Activated naive CD4-positive, alpha-beta T cell treated with anti-CD3 and anti-CD28 coated beads, Interleukin-2, amount 50 U/mL, for 72 hours (primary cell): ENCODE measurements at places on chromosomes 12 and 14. TPM values are rescaled to one million over a fixed set of nuclear protein-coding genes. Genes with fewer than 3 reads are reported as not detected.

GRCh38 chr12:107355612-107356011 is 262.3 kb upstream of the CRY1 start:
- no peak for DNase-seq

IL25 gene
- not detected for total RNA-seq

TAS2R43 gene
- 0.30 TPM for total RNA-seq

DNA sequence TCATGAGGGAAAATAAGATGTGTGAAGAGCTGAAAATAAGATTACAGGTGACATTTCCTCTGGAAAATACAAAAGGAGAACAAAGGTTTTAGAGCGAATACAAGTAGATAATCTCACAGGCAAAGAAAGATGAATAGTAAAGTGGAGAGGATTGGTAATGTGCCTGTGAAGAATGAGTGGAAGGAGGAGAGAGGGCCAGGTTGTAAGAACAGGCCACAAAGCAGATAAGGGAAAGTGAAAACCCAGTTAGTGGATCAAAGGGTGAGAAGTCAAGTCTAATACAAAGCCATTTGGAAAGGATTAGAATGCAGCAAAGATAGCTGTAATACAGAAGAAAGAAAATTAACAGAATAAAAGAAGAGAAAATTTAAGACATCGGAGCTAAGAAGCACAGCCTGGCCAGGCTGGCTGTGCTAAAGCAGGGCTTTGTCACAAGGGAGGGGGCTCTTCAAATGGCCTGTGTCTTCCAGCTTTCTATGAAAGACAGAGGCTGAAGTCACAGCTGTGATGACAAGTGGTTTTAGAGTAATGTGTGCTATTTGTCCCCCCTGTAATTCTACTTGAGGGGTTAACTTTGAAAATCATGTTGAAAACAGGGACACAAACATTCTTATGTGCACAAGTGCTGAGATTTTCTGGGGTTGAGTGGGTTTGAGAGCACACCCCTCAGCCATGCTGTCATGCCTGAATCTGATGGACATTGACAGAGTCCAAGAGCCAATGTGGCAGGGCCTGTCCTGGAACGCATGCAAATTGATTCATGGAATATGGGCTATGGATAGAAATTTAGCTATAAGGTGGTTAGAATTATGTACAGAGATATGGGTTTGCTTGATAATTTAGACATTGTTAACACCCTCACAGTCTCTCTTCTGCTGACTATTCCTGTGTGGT is 344.5 kb upstream of the NAV3 start:
- DNase-seq = no peak

- no peak for DNase-seq
Observed at GRCh38 chr12:124668602-124669001, 101.2 kb upstream of the NCOR2 start.

ART4 gene
- total RNA-seq = not detected

DNA sequence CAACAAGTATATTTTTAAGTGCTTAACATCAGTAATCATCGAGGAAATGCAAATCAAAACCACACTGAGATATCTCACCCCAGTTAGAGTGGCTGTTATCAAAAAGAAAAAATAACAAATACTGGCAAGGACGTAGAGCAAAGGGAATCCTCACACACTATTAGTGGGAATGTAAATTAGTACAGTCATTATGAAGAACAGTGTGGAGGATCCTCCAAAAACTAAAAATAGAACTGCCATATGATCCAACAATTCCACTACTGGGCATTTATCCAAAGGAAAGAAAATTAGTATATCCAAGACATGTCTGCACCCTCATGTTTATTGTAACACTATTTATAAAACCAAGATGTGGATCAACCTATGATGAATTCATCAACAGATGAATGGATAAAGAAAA is 149.0 kb upstream of the PWP1 start:
- no peak for DNase-seq

GRCh38 chr12:4809449-4810218 is 89.4 kb downstream of the GALNT8 start:
- DNase-seq = no peak

DNA sequence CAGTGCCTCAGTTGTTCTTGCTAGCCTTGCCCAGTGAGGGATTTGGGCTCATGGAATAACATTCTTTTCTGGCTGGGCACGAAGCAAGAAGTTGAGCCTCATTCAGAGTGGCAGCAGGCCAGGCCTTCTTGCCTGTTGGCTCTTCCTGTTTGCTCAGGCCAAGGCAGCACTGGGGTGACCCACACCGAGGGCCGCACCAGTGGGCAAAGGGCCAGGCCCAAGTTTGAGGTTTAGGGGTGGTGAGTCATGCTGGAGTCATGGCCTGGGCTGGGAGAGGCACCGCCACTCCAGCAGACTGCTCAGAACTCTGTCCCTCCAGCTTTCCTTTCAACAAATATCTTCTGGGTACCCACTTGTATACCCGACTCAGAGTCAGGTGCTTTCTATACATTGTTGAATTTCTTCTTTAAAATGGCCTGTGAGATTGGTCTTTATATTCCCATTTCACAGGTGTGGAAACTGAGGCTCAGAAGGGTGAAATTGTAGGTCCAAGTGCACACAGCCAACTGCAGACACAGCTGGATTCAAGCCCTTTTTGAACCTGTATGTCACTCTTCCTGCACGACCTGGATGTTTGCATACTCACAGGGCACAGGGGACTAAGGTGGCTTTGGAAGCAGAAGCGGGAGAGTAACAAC is 279.4 kb downstream of the FOXN3 start:
- no peak for DNase-seq

GRCh38 chr12:93002293-93003054 is 73.4 kb upstream of the EEA1 start:
- DNase-seq = no peak

- DNase-seq = no peak
Observed at GRCh38 chr12:22700106-22700505, 75.1 kb downstream of the ETNK1 start.

- DNase-seq = no peak
Observed at GRCh38 chr14:94412671-94413638, 24.6 kb upstream of the SERPINA1 start.

SYNE2 gene
- 39.4 TPM for total RNA-seq

DNA sequence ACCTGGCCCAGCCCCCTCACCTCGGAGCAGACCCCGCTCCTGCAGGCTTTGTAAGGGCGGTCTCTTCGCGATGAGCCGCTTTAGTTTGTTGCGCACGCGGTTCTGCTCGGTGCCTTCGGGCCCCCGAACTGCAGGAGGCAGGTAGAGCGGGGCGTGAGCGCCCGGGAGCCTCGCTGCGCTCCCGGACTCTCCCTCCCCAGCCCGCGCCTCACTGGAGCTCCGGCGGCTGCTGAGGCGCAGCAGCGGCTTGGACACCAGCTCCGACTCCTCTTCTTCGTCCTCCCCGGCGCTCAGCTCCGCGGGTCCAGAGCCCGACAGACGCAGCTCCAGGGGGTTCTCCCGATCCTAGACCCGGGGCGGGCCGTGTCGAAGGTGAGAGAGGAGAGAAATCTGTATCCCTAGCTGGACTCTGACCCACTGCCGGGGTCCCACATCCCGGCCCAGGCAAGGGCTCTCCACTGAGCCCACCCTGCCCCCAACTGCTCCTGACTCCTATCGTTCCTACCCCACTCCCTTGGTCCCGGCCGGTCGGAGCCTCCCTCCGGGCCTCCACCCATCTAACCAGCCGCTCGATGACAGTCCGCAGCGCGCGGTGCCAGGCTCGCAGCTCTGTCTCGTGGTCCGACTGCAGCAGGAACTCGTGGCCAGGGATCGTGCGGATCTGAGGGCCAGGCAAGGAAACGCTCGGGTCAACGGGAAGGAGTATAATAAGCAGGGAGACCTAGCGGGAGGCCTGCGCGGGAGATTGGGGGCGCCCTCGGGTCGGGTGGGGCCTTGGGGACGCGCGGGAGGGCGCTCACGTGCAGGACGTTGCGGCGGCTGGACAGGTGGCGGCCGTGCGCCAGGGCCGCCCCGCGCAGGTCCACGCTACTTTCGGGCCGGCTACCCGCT is 4.2 kb downstream of the ARHGAP9 start:
- no peak for DNase-seq

DNA sequence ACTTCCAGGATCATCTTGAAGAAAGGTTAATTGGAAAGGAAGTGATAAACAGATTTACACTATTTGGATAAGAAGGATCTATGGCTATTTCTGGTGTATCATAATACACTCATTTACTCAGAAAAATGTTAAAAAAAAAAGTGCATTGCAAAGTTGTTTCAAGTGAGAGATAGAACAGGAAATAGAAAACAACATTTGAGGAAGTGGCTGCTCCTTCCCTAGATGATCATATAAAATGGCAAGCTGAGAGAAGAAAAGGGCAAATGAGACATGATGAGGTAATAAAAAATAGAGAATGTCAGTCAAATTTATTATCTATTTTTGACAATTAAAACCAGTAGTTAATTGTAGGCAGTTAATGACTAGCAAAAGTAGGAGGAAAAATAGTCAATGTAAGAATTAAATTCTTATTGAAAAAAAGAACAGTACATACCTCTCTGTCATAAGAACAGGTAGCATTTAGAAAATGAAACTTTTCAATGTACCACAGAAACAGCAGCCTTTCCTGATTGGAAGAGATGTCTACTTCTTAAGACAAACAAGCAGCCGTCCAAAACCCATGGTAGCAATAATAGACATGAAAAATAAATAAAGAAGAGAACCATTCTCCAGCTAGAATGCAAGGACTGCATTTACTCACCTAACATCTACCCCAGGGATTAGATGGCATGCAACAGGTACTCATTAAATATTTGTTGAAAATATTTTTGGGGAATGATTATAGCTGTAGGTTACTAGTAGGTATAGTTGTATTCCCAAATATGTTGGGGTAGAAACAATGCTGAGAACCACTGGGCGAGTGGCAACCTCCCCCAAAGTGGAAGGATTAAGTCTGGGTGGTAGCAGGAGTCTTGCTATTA is 63.9 kb upstream of the GRIP1 start:
- DNase-seq = no peak

GRCh38 chr14:103103461-103104388 is 9.2 kb downstream of the EXOC3L4 start:
- no peak for DNase-seq

LBHD2 gene
- not detected for total RNA-seq

PLA2G1B gene
- total RNA-seq = not detected

GRCh38 chr12:83827860-83828259 is 1084.7 kb downstream of the SLC6A15 start:
- no peak for DNase-seq

REM2 gene
- total RNA-seq = 1.1 TPM

DNA sequence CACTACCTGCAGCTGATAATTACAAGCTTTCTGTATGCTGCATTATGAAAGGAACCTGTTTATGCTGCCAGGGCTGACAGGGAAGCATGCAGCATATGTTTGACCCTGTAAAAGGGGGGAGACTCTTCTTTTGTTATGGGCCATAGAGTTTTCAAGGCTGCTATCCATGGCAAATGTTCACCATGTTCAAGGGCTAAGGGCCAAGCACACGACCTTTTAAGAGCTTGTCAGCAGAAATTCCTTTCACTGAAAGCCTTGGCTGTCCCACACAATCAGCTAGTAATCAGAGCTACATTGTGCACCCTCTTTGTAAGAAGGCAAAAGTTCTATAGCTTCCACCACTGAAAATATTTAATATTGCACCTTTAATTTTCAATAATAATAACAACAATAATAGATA is 74.2 kb upstream of the MBIP start:
- DNase-seq = no peak

DNA sequence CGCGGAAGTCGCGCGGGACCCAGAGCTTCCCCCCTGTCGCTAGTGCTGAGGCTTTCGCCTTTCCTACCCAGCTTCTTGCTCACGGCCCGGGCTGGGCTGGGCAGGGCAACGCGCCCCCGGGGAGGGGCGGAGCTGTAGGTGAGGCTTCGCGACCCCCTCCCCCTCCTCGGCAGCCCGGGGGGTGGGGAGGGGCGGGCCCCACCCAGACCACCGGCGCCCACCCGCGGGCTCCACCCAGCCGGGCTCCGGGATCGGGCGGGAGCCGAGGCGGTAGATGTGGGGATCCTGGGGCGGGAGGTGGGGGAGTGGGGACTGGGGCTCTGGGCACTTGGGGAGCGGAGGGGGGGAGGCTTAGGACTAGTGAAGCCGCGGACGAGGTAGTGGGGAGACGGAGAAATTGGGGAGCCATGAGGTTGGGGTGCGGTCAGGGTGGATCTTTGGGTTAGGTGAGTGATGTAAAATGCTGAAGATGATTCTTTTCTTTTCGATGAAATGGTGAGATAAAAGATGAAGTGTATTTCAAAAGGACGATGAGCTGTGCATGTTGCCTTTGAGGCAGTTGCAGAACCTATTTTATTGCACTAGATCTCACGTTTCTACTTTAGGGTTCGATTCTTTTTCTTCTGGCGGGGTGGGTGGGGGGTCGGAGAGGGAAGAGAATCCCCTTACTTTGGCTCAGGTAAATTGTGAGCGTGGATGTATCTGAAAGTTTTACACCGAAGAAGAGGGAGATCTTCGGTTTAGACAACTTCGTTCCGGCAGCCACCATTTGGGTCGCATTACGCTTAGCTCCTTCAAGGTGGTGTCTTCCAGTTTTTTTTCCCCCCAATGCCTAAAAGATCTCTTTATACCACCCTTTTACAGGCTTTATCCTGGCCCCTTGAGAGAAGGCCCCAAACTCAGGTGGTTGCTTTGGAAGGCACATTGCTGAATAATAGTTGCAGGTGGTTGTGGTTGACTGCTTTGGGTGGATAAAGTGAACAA is 619 bp downstream of the ERC1 start:
- no peak for DNase-seq

- no peak for DNase-seq
Observed at GRCh38 chr12:122352394-122352793, 70.1 kb downstream of the CLIP1 start.

GRCh38 chr14:103569408-103569807 is 6.6 kb downstream of the COA8 start:
- DNase-seq = no peak

CLEC6A gene
- not detected for total RNA-seq

- DNase-seq = no peak
Observed at GRCh38 chr14:101499080-101499479, 62.2 kb upstream of the DIO3 start.

DNA sequence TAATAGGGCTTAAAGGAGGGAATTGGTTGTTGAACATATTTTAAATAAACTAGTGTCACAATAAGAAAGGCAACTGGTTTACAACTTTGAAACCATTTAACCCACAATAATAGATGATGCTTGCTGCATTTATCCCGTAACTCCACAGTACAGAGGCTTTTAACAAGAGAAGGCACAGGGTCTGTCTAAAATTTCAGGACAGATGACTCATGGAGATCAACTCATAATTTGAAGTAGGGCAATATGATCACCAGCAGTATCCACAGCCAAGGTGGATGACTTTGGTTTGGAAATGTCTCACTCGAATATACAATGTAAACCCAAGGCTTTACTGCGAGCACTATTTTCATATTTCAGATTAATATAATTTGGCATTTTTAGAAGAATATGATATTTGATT is 340.2 kb downstream of the LRIG3 start:
- no peak for DNase-seq

SERPINA5 gene
- not detected for total RNA-seq

ANO2 gene
- total RNA-seq = not detected
